ENCODE measurements at places on chromosomes 5 and 9. TPM values are rescaled to one million over a fixed set of nuclear protein-coding genes. Genes with fewer than 3 reads are reported as not detected.

Gene SOHLH1
- not detected for total RNA-seq

Gene SYK
- total RNA-seq = 92.6 TPM

DNA sequence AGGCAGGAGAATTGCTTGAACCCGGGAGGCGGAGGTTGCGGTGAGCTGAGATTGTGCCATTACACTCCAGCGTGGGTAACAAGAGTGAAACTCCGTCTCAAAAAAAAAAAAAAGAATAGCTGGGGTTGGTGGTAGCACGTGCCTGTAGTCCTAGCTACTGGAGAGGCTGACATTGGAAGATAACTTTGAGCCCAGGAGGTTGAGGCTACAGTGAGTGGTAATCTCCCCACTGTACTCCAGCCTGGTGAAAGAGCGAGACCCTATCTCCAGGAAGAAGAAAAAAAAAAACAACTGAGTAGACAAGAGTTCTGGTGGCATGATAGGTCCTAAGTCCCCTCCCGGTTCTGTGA lies 26.3 kb downstream of the GOLGA2 start:
- no peaks in the 10 kb centered on the region for H3K36me3 ChIP-seq
- DNase-seq = no peak
- no peaks in the 10 kb centered on the region for H3K27me3 ChIP-seq

DNA sequence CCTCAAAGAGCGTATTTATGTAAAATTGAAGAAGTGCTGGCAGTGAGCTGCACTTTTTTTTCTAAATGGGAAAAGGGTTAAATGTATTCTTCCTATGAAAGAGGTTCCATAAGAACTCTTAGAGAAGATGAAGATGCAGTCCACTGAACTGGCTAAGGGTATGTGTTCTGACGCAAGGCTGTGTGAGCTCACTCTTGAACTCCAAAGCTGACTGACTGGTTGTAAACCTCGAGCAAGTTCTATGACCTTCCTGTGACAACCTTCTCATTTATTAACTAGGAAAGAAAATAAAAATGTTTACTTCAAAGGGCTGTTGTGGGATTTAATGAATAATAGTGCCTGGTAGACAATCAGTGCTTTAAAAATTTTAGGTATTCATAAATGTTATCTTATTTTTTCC lies 46.7 kb downstream of the POC5 start:
- no peaks in the 10 kb centered on the region for H3K27me3 ChIP-seq
- no peak for DNase-seq
- H3K36me3 ChIP-seq = no peaks in the 10 kb centered on the region
- no peaks in the 10 kb centered on the region for H3K4me1 ChIP-seq

DNA sequence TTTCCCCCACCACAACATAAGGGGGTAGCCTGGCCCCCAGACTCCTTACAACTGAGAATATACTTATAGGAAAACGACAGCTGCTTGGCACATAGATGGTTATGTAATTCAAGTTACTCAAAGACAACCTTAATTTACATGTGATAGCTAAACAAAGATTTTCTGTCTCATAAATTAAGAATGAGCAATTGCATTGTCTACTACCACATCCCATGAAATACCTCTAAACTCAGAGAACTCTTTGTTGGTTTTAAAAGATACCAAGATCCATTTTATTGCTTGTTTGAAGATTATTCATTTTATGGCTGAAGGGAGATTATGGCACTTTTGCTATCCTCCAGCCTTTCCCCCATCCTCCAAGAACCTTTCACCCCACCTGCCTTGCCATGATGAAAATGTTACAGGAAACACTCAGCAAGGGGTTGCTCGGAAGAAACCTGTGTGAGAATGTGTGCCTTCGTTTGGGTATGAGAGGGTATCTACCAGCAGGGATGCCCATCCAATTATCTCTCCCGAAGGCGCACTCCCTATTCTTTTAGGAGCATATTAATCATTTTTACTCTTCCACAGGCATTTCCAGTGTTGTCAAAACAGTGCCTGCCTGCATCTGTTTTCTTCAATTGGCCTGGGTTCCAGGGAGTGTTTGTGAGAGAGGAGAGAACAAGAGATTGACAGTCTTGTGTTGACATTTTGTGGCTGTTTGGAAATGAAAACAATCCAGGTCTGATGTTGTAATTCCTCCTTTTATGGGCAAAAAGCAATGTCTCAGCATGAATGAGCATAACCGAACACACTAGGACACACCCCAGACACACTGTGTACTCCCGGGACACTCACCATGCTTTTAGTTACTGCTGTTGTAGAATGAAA lies 208.0 kb upstream of the ANKRD55 start:
- no peak overlapping the region for H3K27ac ChIP-seq
- H3K4me1 ChIP-seq = no peaks in the 10 kb centered on the region
- H3K36me3 ChIP-seq = no peaks in the 10 kb centered on the region
- H3K4me3 ChIP-seq = no peak overlapping the region
- no peaks in the 10 kb centered on the region for H3K27me3 ChIP-seq
- peak; percentile 27 for DNase-seq

- no peaks in the 10 kb centered on the region for H3K36me3 ChIP-seq
- H3K4me3 ChIP-seq = no peak overlapping the region
- no peaks in the 10 kb centered on the region for H3K27me3 ChIP-seq
- H3K27ac ChIP-seq = no peak overlapping the region
- H3K4me1 ChIP-seq = peaks cover 5% of the 10 kb centered on the region
- no peak for DNase-seq
These were observed 6.2 kb downstream of the OR2S2 start for GRCh38 chr9:35951736-35952135.
